Skeletal muscle cell (primary cell): ENCODE measurements at places on chromosomes 7 and 10.

- no peak for DNase-seq
These were observed 89.7 kb upstream of the STEAP4 start for GRCh38 chr7:88396295-88396947.

GRCh38 chr7:117480978-117481377 is 1.2 kb downstream of the CFTR start:
- DNase-seq = no peak

DNA sequence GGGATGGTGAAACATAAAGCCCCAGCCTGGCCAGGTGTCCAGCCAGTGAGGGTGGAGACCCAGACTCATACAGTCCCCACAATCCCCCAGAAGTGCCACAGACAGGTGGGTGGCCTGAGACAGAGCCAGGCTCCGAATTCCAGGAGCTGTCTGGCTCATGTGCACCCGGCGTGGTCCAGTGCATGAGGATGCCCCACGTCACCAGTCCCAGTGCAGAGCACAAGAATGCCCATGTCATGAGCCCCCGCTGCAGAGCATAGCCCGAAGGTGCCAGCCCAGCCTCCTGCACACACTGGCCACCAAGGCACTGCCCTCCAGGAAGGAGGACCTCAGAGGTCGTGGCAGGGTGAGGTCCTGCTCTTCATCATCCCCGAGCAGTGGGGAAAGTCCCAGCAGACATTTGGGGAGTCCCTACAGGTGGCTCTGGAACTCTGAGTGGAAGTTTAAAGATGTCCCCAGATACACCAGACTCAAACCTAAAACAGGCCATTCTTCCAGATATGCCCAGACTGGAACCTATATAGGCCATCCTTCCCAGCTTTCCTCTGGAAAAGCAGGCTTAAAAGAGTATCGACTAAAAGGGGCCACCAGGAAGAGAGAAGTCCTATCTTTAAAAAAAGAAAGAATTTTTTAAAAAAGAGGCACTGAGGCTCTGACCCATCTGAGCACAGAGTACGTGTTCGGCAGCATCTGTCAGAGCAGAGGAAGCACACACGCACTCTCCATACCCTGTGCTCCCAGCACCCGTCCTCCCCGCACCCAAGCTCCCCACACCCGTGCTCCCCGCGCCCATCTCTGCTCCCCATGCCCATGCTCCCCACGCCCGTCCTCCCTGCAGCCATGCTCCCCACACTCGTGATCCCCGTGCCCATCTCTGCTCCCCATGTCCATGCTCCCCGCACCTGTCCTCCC is 11.5 kb downstream of the DIP2C start:
- no peak for DNase-seq

DNA sequence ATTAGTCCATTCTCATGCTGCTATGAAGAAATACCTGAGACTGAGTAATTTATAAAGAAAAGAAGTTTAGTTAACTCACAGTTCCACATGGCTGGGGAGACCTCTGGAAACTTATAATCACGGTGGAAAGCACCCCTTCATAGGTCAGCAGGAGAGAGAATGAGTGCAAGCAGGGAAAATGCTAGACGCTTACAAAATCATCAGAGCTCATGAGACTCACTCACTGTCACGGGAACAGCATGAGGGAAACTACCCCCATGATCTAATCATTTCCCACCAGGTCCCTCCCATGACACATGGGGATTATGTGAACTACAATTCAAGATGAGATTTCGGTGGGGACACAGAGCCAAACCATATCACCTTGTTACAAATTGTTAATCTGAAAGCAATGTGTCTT is 15.8 kb downstream of the TAS2R39 start:
- no peak for DNase-seq

GRCh38 chr7:151456782-151457181 is 16.8 kb upstream of the CRYGN start:
- DNase-seq = no peak

DNA sequence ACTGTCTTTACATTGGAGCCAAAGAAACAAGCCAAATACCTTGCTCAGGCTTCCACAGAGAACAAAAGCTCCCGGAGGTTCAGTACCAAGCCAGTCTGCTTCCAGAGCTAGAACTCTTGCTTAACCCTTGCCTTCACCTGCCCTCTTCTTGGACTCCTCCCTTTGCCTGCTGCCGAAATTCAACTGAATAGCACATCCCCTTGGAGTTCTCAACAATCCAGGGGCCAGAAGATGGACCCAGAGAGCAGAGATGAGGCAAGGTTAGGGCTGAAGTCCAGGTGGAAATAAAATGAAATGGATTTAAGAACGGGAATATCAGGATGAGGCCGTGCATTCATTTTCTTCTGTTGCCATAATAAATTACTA is 876 bp upstream of the PIK3AP1 start:
- DNase-seq = no peak

GRCh38 chr7:156360835-156361234 is 279.7 kb upstream of the RNF32 start:
- DNase-seq = no peak
